ENCODE measurements at places on chromosomes 5 and 9.
A peak's percentile ranks its signal among the peaks of the same experiment; 100 is the strongest.

DNA sequence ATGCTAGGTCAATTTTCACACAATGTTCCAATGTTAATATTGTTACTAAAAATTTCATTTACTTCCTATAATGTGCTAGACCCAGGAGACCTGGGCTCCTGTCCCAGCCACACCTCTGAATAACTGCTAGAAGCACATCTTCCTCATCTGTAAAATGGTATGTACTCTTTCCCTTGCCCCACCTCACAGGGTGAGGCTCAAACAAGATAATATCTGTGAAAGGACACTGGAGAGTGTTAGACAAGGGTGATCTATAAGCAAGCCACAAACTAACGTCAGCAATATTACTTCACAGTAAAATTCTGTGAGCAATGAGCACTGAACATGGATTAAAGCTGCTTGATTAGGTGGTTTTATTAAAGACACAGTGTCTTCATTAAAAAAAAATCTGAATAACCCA lies 186.4 kb downstream of the EPB41L4A start:
- DNase-seq: no peak

- DNase-seq: no peak
These were observed 1.5 kb upstream of the MARCHF3 start for GRCh38 chr5:127031863-127032232.

DNA sequence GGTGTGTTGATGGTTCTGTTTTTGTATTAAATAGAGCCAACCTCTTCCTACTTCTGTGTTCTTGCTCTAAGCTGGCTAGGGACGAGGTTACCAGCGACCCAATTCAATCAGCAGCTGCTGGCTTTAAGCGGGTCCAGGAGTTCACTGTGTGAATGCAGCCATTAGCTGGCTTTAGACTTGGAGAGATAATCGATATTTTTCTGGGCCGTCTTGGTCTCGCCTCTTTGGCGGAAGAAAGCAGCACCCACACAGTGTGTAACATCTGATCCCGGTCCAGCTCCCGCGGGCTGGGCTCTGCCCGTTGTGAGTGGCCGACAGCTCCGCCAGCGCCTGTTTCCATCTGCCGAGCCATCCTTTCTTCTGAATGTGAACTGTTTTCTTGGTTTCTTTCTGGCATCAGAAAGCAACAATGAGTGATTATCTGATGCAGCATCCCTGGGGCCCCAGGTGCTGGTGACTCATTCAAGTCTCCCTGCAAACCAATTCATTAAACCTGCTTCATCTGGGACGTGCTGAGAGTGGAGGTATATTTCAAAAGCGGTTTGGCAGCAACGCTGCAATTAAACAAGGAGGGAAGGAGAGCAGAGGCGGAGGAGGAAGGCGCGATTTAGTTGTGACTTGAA lies 90.8 kb upstream of the IRX4 start:
- DNase-seq: no peak

- no peak for DNase-seq
These were observed 19.9 kb upstream of the ANP32B start for GRCh38 chr9:97963232-97963631.

DNA sequence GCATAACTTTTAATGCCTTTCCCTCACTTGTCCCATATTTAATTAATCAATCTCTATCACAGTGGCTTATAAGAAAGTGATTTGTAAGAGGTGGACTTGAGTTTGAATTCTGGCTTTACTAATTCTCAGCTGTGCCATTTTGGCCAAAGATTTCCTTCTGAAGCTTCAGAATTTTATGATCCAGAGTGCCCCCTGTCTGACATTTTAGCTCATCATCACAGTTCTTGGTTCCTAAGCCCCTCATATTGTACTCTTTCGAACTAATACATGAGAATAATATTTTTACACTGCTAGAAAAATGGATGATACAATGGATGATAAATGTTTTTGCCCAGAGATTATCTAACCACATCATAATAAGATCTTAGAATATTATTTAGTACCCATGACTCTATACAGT lies 1014.1 kb downstream of the PTPRD start:
- DNase-seq: no peak

- DNase-seq: no peak
These were observed 58.9 kb downstream of the DOCK2 start for GRCh38 chr5:169695919-169696490.

DNA sequence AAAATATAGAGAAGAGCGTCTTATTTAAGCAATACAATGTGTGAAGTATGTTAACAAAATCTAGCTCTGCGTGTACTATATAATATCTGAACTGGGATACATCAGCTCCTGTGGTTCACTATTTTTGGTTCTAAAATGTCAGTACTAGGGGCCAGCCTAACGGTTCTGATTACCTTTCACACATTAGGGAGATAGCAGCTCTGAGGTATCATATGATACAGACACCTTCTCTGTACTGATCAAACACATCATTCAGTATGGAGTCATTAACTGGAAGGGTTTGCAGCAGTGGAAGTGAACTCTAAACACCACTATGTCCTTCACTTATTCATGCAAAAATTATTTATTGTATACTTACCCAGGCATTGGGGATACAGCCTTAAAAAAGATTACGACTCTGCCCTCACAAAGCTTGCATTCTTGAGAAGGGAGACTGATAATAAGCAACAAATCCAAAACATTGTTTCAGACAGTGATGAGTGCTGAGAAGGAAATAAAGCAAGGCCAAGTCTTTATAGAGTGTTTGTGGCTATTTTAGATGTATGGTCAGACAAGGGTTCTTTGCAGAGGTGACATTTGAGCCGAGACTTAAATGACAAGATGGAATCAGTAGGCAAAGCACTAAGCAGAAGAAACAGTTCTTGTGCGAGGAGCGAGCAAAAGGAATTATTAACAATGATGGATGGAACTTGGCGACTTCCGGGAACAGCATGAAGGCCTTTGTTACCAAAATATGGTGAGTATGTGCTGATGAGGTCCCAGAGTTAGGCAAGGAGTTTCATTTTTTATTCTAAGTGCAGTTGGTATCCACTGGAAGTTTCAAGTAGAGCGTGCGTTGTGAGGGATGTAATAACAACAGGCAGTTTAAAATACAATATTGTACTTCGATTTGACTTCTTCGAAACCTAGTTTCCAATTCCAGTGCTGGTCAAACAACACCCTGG lies 1.8 kb upstream of the LNPEP start:
- no peak for DNase-seq

GRCh38 chr9:96113032-96113431 lies 188.9 kb downstream of the HSD17B3 start:
- no peak for DNase-seq

GRCh38 chr9:33795281-33795680 lies at the start of gene PRSS3:
PRSS3 (plus strand) TSS chr9:33795561; CDS start chr9:33795574, 13 bp downstream.
- no peak for DNase-seq

DNA sequence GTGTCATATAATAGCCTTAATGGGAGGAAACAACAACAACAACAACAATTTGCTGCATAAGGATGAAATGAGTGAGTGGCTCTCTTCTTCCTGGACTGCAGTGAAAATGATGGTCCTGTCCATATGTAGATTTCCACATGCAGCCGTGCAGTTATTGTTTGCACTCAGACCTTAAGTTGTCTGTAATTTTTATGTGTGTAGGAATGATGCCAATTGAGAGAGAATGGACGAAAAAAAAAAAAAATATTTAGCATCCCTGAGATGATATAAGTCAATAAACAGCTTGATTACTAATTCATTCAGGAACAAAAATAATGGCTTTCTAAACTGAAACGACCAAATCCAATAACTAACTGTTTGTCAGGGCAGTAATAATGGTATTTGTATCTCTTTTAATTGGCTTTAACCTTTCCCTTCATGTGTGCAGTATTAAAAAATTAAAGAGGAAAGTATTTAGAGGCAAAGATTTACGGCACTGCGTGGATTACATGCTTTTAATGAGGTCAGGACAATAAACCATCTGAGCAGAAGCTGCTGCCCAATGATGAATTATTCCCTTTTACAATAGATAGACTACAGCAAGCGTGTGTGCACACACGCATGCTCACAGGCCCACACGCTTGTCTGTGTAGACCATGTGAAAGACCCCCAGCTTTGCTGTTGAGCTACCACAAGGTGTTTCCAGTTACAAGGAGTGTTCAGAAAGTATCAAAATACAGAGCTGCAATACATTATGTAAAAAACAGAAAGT lies 459.5 kb upstream of the WWC1 start:
- no peak for DNase-seq

- DNase-seq: no peak
These were observed 18.1 kb upstream of the SSBP2 start for GRCh38 chr5:81768935-81769452.

GRCh38 chr5:116389601-116390000 lies 185.0 kb downstream of the SEMA6A start:
- no peak for DNase-seq

- no peak for DNase-seq
These were observed 27.2 kb downstream of the SLC6A7 start for GRCh38 chr5:150217038-150217437.

DNA sequence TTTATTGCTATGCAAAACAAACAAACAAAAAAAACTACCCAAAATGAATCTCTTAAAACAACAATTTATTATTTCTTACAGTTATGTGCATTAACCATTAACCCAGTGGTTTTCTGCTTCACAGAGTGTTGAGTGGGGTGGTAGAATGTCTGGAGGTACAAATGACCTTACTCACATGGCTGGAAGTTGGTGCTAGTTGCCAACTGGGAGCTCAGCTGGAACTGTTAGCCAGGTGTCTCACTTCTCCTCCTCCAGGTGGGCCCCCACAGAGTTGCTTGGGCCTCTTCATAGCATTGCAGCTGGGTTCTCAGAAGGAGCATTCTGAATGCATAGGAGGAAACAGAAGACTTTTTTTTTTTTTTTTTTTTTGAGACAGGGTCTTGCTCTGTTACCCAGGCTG lies 10.5 kb upstream of the B4GALT1 start:
- DNase-seq: peak; percentile 9

GRCh38 chr5:98564836-98565235 lies 208.6 kb upstream of the RGMB start:
- DNase-seq: no peak

DNA sequence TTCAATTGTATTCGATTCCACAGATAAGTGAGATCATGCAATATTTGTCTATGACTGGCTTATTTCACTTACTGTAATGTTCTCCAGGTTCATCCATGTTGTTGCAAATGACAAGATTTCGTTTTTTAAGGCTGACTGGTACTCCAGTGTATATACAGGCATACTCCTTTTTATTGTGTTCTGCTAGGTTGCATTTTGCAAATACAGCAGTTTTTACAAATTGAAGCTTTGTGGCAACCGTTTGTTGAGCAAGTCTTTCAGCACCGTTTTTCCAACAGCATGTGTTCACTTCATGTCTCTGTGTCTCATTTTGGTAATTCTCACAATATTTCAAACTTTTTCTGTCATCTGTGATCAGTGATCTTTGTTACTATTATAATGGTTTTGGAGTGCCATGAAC lies 82.7 kb downstream of the DMXL1 start:
- DNase-seq: no peak

GRCh38 chr9:129058965-129059795 lies 21.7 kb upstream of the DOLPP1 start:
- DNase-seq: no peak

DNA sequence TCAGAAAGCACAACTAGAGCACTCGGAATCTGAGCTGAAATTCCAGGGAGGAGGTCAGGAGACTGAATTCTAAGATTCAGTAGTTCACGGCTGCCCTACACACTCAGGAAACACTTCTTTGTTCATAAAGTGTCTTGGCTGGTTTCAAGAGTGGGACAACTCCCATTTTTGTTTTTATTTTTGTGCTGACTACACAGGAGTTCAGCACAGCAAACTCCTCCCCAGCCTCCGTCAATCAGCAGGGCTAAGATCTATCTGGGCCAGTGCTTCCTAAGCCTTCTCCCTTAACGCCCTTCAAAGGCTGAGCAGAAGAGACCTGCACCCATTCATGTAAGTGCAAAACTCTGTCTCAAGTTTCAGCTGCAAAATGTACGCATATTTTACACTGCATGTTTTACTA lies 250.1 kb downstream of the CRB2 start:
- no peak for DNase-seq

- DNase-seq: no peak
These were observed 4.4 kb upstream of the FOXE1 start for GRCh38 chr9:97848480-97849237.

- DNase-seq: no peak
These were observed 458.4 kb downstream of the KDM4C start for GRCh38 chr9:7216004-7216841.

GRCh38 chr5:61790678-61791077 lies 458.6 kb downstream of the ZSWIM6 start:
- no peak for DNase-seq

- peak; percentile 43 for DNase-seq
These were observed 263.8 kb downstream of the NSG2 start for GRCh38 chr5:174309131-174309795.

DNA sequence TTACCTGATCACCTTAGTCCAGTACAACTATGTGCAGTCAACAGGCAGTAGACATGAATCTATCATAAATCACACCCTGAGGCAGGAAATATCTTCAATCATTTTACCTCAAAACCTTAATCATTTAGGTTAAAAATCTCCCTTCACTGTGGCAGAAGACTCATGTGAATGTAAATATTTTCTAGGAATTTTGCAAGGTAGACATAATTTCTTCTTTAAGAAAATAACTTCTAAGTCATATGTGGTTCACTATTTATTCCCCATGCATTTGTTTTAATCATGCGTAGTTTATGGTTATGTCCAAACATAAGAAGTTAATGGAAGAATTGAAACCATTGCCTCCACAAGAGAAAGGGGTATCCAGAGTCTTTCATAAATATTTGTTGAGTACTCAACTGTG lies 97.0 kb downstream of the HMHB1 start:
- no peak for DNase-seq

DNA sequence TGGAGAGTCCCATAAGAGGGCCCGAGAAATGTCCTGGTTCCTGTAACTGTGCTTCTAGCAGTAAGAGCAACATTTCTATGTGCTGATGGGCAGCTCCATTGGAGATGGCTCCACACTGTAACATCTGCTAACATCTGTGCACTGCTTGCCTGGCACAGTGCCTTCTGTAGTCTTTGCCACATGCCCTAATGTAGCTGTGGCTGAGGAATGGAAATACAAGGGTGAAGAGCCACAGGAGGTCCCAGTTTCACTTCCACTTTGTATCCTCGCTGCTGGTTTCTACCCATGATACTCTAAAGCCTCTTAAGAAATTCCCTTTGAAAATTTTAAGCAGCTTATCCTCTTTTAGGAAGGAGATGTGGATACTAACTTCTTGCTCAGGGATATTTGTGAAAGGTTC lies 97.4 kb downstream of the HOMER1 start:
- no peak for DNase-seq

DNA sequence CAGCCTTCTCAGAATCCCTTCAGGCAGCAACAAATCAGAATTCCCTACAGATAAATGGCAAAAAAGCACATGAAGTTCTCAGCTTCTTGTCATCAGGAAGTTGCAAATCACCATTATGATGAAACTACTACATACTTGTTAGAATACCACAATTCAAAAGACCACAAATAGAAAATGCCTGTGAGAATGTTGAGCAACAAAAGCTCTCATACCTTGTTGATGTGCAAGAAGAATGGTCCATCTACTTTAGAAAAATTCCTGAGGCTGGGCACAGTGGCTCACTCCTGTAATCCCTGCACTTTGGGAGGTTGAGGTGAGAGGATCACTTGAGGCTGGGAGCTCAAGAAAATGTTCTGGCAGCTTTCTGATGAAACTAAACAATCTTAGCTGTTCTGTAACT lies 278.1 kb downstream of the ICE1 start:
- DNase-seq: no peak
